Dermis blood vessel endothelial cell (primary cell): ENCODE measurements at places on chromosomes 13 and 19.
A peak's percentile ranks its signal among the peaks of the same experiment; 100 is the strongest.

GRCh38 chr13:113048766-113049165 is 56.8 kb upstream of the F7 start:
- DNase-seq: no peak

GRCh38 chr13:113761136-113761535 is 2.1 kb downstream of the TMEM255B start:
- DNase-seq: no peak

- DNase-seq: peak; percentile 73
Observed at GRCh38 chr13:105202354-105202753, 1333.1 kb downstream of the EFNB2 start.

GRCh38 chr13:52406629-52407028 is 657 bp upstream of the THSD1 start:
- DNase-seq: no peak

GRCh38 chr19:18259893-18260292 is 14.4 kb downstream of the IQCN start:
- no peak for DNase-seq

GRCh38 chr19:37716140-37716539 is 3.4 kb downstream of the ZNF607 start:
- DNase-seq: no peak

GRCh38 chr19:41995959-41996797 is 2.1 kb upstream of the ATP1A3 start:
- no peak for DNase-seq

- DNase-seq: no peak
Observed at GRCh38 chr19:956766-957440, 27.2 kb upstream of the WDR18 start.

DNA sequence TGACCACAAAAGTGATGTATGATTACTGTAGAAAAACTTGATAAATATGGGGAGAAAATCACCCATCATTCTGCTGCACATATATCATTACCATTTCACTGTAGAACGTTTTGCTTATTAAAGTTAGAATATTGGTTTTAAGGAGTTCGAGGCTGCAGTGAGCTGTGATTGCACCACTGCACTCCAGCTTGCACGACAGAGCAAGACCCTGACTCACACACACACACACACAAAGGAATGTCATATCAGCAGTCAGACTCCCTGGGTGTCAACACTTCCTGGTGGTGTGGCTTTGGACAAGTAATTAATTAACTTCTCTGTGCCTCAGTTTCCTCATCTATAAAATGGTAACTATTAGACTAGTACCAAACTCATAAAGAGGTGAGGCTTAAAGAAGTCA is 11.3 kb upstream of the PNMA8A start:
- DNase-seq: no peak

GRCh38 chr19:39199025-39199424 is 2.3 kb downstream of the NCCRP1 start:
- DNase-seq: peak; percentile 46

DNA sequence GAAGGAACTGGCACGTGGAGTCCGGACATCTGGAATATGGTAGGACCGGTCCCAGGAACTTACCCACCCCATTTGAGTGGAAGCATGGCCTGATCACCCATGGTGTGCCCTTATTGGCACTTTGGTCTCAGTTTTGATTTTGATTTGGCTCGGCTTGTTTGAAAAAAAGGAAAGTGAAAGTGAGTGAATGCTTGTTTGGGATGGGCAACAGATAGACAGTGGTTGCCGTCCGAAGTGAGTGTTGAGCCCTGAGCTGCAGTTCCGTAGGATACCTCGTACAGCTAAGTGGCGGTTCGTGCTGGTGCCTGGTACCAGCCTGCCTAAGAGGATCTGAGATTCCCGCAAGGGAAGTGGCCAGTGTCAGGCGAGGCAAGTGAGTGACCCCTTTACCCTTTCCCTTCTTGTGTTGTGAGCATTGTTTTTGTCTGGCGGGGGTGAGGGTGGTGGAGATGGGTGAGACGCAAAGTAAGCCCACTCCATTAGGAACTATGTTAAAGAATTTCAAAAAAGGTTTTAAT is 605.8 kb downstream of the UQCRFS1 start:
- DNase-seq: no peak

GRCh38 chr19:49676136-49676783 is 811 bp upstream of the PRMT1 start:
- peak; percentile 95 for DNase-seq

GRCh38 chr19:24033963-24034342 is 53.0 kb upstream of the ZNF254 start:
- peak; percentile 74 for DNase-seq

DNA sequence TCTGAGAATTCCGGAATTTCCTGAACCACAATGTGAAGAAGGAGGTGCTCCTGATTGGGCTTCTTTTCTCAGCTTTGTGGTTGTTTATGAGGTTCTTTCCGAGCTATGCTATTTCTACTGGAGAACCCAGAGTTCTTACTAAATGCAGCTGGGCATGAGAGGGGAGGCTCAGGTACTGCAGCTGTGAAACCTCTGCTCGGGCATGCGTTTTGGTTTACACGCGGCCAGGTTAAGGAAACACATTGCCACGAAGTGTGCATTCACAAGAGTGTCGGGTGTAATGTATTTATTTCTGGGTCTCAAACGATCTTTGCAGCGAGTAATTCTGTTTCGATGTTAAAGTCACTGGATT is 661 bp upstream of the MIR17HG start:
- DNase-seq: peak; percentile 28
